ENCODE measurements at places on chromosomes 6 and 20.

- peaks cover 18% of the 10 kb centered on the region for H3K4me1 ChIP-seq
- H3K4me3 ChIP-seq: no peak overlapping the region
- H3K27ac ChIP-seq: no peak overlapping the region
- H3K36me3 ChIP-seq: no peaks in the 10 kb centered on the region
- no peaks in the 10 kb centered on the region for H3K27me3 ChIP-seq
- no peak for DNase-seq
These were observed 46.7 kb upstream of the SUPT3H start for GRCh38 chr6:45424451-45424861.

DNA sequence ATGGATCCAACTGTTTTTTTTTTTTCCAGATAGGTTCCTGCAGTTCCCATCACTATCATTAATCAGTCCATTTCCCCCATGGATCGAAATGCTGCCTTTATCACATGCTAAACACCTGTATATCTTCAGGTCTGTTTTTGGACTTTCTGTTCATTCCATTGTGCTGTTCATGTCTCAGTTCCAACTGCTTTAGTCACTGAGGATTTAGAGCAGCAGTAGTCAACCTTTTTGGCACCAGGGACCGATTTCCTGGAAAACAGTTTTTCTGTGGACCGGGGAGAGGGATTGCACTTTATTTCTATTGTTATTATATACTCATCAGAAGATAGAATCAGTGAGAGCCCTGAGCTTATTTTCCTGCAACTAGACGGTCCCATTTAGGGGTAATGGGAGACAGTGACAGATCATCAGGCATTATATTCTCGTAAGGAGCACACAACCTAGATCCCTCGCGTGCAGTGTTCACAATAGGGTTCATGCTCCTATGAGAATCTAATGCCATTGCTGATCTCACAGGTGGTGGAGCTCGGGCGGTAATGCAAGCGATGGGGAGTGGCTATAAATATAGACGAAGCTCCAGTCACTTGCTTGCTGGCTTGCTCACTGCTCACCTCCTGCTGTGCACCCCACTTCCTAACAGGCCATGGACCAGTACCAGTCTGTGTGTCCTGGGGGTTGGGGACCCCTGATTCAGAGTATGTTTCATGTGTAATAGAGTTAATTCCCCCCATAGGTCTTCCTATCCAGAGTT lies 46.0 kb downstream of the CAP2 start:
- H3K36me3 ChIP-seq: no peaks in the 10 kb centered on the region
- peaks cover 2% of the 10 kb centered on the region for H3K4me1 ChIP-seq
- H3K27me3 ChIP-seq: no peaks in the 10 kb centered on the region
- DNase-seq: no peak
- no peak overlapping the region for H3K27ac ChIP-seq

DNA sequence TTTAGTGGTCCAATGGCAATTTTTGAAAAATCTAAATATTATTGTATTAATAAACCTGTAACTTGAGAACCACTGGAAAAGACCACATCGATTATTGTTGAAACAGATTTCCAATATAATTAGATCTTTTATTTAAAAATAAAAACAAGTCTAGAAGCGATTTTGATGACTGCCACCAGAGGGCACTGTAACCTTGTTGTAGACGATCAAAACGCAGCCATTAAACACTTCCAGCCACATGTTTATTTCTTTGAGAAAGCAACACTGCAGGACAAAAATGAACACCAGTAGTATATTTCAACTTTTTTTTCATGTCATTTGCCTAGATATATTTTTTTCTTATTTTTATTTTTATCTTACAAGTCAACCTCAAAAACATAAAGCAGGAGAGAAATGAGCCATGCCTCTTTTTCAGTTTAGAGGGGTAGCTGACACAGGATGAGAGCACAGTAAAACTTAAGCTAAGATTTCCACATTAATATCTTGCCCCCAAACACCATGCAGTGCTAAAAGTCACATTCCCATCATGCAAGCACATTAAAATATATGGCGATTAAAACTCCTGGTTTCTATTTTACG lies 115.4 kb downstream of the OPRM1 start:
- no peaks in the 10 kb centered on the region for H3K36me3 ChIP-seq
- no peaks in the 10 kb centered on the region for H3K27me3 ChIP-seq
- no peak for DNase-seq
- H3K27ac ChIP-seq: no peak overlapping the region
- H3K4me3 ChIP-seq: no peak overlapping the region
- no peaks in the 10 kb centered on the region for H3K4me1 ChIP-seq

GRCh38 chr6:166032366-166033200 lies 135.1 kb downstream of the TBXT start:
- no peaks in the 10 kb centered on the region for H3K36me3 ChIP-seq
- peak; percentile 28 for DNase-seq
- no peak overlapping the region for H3K27ac ChIP-seq
- no peak overlapping the region for H3K4me3 ChIP-seq
- H3K27me3 ChIP-seq: no peaks in the 10 kb centered on the region

GRCh38 chr6:46684771-46685170 lies 2.9 kb upstream of the TDRD6 start:
- no peak overlapping the region for H3K27ac ChIP-seq
- no peak overlapping the region for H3K4me3 ChIP-seq
- H3K27me3 ChIP-seq: no peaks in the 10 kb centered on the region
- DNase-seq: no peak

DNA sequence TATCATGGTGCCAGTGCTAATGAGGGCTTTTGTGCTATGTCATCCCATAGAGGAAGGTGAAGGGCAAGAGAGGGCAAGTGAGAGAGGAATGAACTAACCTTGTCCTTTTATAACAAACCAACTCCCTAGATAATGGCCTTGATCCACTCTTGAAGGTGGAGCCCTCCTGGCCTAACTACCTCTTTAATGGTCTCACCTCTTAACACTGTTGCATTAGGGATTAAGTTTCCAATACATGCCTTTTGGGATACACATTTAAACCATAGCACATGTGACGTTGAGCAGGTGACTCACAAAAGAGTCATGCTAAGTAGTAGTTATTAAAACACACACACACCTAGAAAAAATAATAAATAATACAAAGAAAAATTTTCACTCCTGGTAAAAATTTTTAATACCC lies 36.9 kb downstream of the CCN2 start:
- no peaks in the 10 kb centered on the region for H3K36me3 ChIP-seq
- H3K4me1 ChIP-seq: no peaks in the 10 kb centered on the region
- H3K4me3 ChIP-seq: no peak overlapping the region
- H3K27ac ChIP-seq: no peak overlapping the region
- H3K27me3 ChIP-seq: no peaks in the 10 kb centered on the region

DNA sequence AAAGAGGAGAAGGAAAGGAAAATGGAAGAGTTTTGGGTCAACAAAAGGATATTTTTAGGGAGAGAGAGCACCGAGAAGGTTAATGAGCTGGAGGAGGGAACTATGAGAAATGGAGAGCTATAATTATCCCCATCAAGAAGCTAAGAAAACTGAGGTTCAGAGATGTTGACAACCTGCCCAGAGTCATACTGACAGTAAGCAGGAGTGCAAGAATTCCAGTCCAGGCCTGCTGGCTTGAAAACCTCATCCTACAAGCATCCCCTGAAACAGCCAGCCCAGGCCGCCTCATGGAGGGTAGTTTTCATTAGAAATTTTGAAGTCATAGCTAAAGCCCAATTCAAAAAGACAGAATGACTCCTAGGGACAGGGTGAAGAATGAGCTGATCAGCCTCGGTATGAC lies 172.1 kb upstream of the LRFN2 start:
- peaks cover 7% of the 10 kb centered on the region for H3K27me3 ChIP-seq
- H3K36me3 ChIP-seq: no peaks in the 10 kb centered on the region
- no peak for DNase-seq
- no peak overlapping the region for H3K27ac ChIP-seq

GRCh38 chr6:55175078-55176049 lies 1.0 kb downstream of the HCRTR2 start:
- no peak for DNase-seq
- H3K4me1 ChIP-seq: peaks cover 5% of the 10 kb centered on the region
- H3K36me3 ChIP-seq: no peaks in the 10 kb centered on the region
- no peak overlapping the region for H3K4me3 ChIP-seq
- peaks cover 9% of the 10 kb centered on the region for H3K27me3 ChIP-seq

GRCh38 chr6:107293350-107293749 lies 166.0 kb downstream of the PDSS2 start:
- no peak overlapping the region for H3K4me3 ChIP-seq
- H3K36me3 ChIP-seq: no peaks in the 10 kb centered on the region
- H3K27ac ChIP-seq: no peak overlapping the region
- no peaks in the 10 kb centered on the region for H3K4me1 ChIP-seq
- H3K27me3 ChIP-seq: no peaks in the 10 kb centered on the region
- DNase-seq: no peak

DNA sequence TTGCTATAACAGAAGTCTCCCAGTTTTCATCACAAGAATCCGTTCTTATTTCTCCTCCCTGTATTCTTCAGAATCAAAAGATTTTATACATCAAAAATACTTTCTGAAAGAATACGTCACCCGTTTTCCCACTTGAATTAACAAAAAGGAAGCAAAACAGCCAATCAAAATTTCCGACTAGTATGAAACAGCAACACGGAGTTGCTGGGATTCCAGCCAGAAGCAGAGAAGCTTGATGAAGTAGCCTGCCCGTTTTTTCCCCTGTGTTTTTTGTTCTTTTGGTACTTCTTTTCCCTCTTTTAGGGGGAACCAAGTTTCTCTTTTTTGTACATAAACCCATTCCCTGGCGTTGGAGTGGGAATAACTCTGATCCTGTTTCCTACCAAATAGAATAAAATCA lies 14.6 kb downstream of the TXLNB start:
- DNase-seq: no peak
- H3K27me3 ChIP-seq: no peaks in the 10 kb centered on the region
- H3K36me3 ChIP-seq: no peaks in the 10 kb centered on the region
- H3K4me1 ChIP-seq: no peaks in the 10 kb centered on the region
- H3K4me3 ChIP-seq: no peak overlapping the region
- no peak overlapping the region for H3K27ac ChIP-seq

GRCh38 chr6:55713436-55713835 lies 134.4 kb upstream of the HMGCLL1 start:
- DNase-seq: no peak
- peaks cover 4% of the 10 kb centered on the region for H3K4me1 ChIP-seq
- no peaks in the 10 kb centered on the region for H3K27me3 ChIP-seq
- H3K4me3 ChIP-seq: no peak overlapping the region

GRCh38 chr6:3444276-3445088 lies 12.4 kb downstream of the SLC22A23 start:
- H3K4me3 ChIP-seq: no peak overlapping the region
- H3K4me1 ChIP-seq: peaks cover 14% of the 10 kb centered on the region
- H3K27me3 ChIP-seq: no peaks in the 10 kb centered on the region
- H3K27ac ChIP-seq: no peak overlapping the region
- no peak for DNase-seq

DNA sequence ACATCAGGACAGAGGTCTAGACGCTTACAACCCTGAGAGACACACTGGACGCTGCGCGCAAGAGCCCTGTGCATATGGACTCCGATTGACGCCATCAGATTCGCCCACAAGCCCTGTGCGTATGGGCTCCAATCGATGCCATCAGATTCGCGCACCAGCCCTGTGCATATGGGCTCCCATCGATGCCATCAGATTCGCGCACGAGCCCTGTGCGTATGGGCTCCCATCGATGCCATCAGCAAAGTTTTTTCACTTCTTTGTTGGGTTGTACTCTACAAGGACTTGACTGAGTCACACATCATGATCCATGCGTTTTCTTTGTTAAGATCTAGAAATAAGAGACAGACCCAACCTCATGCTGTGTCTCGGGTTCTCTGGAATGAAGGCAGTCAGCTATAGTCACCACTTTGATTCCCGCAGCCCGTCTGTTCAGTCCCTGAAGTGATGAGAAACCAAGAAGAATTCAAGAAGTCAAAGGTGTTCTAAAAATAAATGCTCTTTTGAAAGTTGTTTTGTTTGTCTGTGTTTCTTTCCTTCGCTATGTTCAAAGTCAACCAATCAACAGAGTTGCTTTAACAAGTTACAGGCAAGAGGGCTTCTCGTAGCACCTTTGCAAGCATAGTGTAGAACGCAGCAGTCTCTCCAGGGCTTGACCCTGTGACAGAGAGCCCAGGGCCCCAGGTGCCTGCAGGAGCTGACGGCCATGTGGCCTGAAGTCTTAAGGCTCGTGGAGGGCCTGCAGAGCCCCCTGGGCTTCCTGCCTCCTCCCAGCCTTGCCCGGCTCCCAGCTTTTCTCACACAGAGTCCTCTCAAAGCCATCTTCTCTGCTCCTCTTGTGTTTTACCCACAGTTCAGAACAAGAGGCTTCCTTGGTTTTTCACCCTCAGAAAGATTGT lies 7.9 kb downstream of the RPS6KA2 start:
- H3K4me3 ChIP-seq: no peak overlapping the region
- H3K36me3 ChIP-seq: no peaks in the 10 kb centered on the region
- H3K4me1 ChIP-seq: peaks cover 27% of the 10 kb centered on the region
- DNase-seq: no peak

GRCh38 chr6:159989492-159990480 lies 20.9 kb downstream of the IGF2R start:
- H3K4me1 ChIP-seq: peaks cover 20% of the 10 kb centered on the region
- no peaks in the 10 kb centered on the region for H3K36me3 ChIP-seq
- no peak overlapping the region for H3K4me3 ChIP-seq
- no peak overlapping the region for H3K27ac ChIP-seq
- DNase-seq: no peak

DNA sequence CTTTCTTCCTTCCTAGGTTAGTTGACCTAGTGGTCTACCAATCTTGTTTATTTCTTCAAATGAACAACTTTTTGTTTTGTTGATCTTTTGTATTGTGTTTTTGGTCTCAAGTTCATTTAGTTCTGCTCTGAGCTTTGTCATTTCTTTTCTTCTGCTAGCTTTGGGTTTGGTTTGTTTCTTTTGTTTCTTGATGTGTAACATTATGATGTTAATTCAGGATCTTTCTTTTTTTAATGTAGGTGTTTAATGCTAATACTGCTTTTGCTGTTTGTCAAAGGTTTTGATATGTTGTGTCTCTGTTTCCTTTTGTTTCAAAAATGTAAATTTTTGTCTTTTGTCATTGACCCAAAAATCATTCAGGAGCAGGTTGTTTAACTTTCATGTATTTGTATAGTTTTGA lies 65.7 kb downstream of the ZC2HC1B start:
- H3K27me3 ChIP-seq: no peaks in the 10 kb centered on the region
- no peaks in the 10 kb centered on the region for H3K4me1 ChIP-seq
- DNase-seq: no peak
- H3K4me3 ChIP-seq: no peak overlapping the region
- no peak overlapping the region for H3K27ac ChIP-seq
